Suppressor macrophage (primary cell): ENCODE measurements at places on chromosomes 1 and 21.
A peak's percentile ranks its signal among the peaks of the same experiment; 100 is the strongest.

DNA sequence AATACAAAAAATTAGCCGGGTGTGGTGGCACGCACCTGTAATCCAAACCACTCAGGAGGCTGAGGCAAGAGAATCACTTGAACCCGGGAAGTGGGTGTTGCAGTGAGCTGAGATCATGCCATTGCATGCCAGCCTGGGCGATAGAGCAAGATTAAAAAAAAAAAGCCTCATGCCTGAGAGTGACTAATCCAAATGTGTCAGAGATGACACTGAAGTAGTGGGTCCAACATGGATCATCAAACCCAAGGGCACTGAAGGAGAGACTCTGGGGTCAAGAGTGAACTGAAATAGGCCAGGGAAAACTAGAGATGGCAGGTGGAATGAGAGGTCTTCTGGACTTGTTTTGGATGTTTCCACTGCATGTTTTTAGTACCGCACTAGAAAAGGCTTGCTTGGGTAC, 10.2 kb upstream of the CACHD1 start:
- DNase-seq: no peak

DNA sequence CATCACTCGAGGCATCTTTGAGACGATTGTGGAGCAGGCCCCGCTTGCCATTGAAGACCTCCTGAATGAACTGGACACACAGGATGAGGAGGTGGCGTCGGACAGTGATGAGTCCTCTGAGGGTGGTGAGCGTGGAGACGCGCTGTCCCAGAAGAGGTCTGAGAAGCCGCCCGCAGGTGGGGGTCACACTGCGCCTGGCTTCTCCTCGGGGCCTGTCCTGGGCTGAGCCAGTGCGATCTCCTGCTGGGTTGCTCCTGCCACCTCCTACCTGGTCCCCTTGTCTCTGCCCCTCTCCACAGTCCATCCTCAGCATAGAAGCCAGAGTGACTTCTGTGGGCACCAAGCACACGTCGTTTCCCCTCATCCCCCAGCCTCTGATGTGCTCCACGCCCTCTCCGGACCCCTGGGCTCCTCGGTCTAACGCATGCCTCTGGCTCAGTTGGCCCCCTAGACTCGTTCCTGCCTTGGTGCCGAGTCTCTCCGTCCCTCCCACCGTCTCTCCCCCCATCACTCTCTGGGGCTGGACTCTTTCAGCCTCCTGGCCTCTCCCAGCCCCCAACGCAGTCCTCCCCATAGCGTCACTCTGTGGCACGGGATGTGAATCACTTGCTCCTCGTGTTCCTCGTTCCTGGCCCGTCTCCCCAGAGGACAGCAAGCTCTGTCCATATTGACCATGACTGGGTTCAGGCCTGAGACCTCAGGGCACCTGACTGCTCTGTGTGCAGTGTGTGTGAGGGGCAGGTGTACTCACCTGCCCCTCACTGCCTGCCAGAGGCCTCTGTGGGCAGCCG, 8.7 kb downstream of the RRP1 start:
- DNase-seq: peak; percentile 2

GRCh38 chr1:160708118-160708517, 3.5 kb downstream of the CD48 start:
- DNase-seq: peak; percentile 93

- no peak for DNase-seq
These were observed 241.1 kb downstream of the NPHP4 start for GRCh38 chr1:5751163-5751540.

GRCh38 chr1:68049941-68050878, at the start of gene DIRAS3:
TSS of gene DIRAS3 (minus strand) at chr1:68050627. CDS start at chr1:68047297, 3,330 bp downstream.
- DNase-seq: peak; percentile 9

GRCh38 chr1:82399093-82399492, 598.4 kb downstream of the ADGRL2 start:
- no peak for DNase-seq

- no peak for DNase-seq
These were observed 24.9 kb downstream of the ITPKB start for GRCh38 chr1:226714148-226714547.

DNA sequence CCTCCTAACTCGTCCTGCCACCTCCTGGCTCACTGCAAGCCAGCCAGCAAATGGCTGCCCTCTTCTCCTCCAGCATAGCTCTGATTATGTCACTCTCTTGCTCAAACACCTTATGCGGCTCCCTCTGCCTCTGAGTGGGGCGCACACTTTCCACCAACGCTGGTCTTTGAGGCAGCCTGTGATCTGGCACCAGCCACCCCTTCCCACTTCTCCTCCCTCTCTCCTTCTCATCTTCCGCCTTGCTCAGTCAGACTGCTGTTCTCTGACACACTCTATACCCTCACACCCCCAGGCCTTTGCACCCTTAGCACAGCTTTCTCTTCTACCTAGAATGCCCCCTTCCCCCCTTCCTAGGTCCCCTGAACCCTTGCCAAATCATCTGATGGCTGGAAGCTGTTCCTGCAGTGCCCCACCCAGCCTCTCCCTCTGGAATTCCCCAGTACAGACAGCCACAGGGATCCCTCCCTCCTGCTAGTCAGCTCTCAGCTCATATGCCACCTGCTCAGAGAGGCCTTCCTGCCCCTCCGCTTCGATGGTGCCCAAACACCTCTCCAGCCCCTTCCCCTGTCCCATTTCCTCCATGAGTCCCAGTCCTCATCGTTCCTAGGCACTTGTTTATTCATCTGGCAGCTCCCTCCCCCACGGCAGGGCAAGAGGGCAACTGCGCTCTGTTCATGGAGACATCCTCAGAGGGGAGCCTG, 21.7 kb upstream of the PEF1 start:
- no peak for DNase-seq

GRCh38 chr1:41418857-41419583, 57.8 kb downstream of the FOXO6 start:
- peak; percentile 55 for DNase-seq

DNA sequence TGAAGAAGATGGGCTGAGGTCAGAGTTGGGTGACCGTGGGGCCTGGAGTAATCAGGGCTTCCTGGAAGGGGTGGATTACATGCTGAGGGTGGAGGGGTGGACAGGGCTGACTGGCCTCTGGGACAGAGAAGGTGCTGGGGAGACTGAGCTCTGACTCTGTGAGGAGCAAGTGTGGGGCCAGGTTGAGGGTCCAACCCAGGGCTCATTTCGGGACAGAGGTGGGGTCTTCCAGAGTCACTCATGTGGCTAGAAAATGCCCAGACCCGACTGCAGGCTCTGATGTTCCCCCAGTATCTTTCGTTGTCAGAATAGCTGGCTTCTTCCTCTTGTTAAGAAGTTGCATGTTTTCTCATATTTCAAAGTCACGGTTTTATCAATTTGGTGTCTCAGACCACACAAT, 311.8 kb downstream of the PTPRU start:
- no peak for DNase-seq

- no peak for DNase-seq
These were observed 70.0 kb upstream of the PAX7 start for GRCh38 chr1:18560692-18561091.

- no peak for DNase-seq
These were observed 941 bp upstream of the C1orf21 start for GRCh38 chr1:184385865-184386311.

- DNase-seq: no peak
These were observed 351.6 kb upstream of the PLXNA2 start for GRCh38 chr1:208595745-208596144.

GRCh38 chr1:29543586-29543985, 307.3 kb downstream of the PTPRU start:
- DNase-seq: no peak

GRCh38 chr1:184075055-184076029, 23.8 kb downstream of the TSEN15 start:
- DNase-seq: peak; percentile 79

GRCh38 chr1:47340227-47340626, 6.6 kb downstream of the CMPK1 start:
- DNase-seq: no peak

GRCh38 chr1:210702506-210702905, 373.8 kb downstream of the HHAT start:
- no peak for DNase-seq

GRCh38 chr1:159939678-159940002, 5.8 kb downstream of the IGSF9 start:
- no peak for DNase-seq

DNA sequence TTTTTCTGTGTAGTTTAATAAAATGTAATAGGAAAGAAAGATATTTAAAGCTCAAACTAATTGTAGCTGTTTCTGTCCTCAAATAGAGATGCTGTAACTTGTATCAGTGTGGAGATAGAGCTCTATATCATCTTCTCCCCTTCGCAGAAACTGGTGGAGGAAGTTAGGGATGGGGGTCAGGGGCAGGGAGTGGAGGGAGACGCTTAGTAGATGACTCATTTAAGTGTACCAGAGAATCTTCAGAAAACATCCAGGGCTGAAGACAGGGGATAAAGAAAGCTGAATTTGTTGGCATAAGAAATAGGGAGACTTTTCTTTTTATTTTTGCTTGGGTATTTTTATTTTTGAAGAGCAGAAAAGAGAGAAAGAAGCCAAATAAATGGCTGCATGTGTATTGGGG, 282.6 kb upstream of the DPYD start:
- no peak for DNase-seq

- no peak for DNase-seq
These were observed 43.7 kb upstream of the PIGC start for GRCh38 chr1:172487550-172487949.

DNA sequence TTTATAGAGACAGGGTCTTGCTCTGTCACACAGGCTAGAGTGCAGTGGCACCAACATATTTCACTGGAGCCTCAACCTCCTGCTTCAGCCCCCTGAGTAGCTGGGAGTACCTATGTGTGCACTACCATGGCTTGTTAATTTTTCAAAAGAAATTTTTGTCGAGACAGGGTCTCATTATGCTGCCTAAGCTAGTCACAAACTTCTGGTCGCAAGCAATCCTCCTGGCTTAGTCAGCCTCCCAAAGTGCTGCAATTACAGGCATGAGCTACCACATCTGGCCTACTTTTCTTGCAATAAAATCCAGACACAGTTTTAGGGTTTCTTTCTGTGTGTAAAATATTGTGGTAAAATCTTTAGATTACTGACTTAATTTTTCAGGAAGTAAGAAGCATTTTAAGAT, 27.9 kb upstream of the NTPCR start:
- DNase-seq: no peak

GRCh38 chr1:183909672-183910071, 104.8 kb downstream of the RGL1 start:
- no peak for DNase-seq

- DNase-seq: peak; percentile 14
These were observed 64.9 kb downstream of the FHAD1 start for GRCh38 chr1:15311880-15312279.

GRCh38 chr1:51270751-51271150, 34.7 kb downstream of the RNF11 start:
- DNase-seq: no peak

GRCh38 chr1:110293601-110294104, 45.5 kb upstream of the RBM15 start:
- DNase-seq: peak; percentile 32

DNA sequence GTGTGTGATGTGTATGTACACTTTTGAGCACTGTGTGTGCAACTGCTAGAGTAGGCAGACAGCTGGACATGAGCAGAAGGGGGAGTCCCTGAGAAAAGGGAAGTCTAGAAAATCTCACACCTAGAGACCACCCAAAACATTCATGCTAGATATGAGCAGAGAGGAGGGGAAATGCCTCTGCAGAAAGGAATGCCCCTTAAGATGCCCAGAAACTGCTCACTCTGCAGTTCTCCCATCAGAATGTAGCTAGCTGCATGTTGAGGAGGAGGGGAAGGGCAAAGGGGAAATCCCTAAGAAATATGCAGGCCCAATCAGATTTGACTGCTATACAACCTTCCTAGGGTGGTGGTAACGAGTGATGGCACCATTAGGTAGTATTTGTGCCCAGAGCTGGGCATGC, 31.8 kb upstream of the MAGOH start:
- no peak for DNase-seq

DNA sequence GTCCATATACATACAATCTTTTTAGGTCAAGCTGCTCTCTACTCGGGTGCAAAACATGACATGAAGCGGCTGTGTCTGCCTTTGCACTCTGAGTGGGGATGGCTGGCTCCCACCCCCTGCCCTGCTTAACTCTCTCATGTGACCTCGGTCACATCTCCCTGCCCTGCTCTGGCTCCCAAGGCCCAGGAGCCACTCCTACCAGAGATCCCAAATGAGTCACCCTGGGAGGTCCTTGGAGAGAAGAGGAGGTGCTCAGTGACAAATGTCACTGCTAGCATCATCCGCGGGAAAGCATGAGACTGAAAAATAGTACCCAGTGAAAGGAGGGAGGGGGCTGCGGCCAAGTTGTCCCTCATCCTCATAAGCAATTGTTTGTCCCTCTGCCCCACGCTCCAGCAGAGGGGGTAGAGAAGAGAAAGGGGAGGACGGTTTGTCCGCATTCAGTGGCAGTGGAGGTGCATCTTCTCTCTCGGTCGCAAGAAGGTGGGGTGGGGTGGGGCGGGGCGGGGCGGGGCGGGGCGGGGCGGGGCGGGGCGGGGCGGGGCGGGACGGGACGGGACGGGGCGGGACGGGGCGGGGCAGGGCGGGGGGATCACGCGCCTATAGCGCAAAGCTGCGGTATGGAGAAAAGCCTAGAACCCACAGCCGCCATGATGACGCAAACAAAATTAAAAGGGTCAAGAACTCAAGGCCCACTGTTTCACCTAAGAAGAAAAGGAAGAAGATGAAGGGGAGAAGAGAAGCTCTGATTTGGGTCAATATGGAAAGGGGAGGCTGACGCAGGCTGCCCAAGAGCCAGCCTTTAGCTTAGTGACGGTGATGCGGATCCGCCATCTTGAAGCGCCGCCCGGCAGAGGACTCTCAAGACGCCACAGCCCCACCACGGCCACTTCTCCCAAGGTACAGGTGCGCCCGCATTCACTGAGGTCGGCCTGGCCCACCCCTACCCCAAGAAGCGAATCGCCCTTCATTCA, 66.2 kb downstream of the CD46 start:
- peak; percentile 30 for DNase-seq

DNA sequence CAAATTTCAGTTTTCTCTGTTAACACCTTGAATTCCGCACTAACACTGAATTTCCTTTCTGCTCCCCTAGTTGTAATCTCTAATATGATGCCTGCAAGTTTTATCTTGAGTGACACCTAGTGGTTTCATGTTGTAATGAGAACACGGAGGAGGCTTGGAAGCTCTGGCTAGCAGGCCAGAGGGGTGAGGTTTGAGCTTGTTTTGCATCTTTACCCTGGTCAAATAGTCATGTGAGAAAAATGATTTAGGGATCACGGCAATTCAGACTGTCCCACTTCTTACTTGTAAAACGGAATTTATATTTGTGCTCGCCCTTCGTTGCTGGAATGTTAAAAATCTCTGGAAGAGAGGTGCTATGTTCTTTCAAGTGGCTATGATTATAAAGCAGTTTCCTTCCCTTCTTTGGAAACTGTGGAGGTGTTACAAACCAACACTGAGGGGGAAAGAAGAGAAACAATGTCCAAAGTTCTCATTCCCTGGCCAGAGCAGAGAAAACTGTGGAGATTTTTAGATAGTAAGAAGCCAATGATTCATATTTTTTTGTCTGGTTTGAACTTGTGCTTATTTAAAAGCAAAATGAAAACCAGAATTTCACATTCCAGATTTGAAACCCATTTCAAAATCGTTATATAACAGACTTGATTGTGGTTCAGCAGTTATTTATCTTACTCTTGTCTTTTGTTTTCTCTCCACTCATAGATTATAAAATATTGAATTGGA, 5.3 kb upstream of the MROH9 start:
- peak; percentile 37 for DNase-seq

- no peak for DNase-seq
These were observed 6.3 kb downstream of the CRCT1 start for GRCh38 chr1:152520561-152521090.
